ENCODE measurements at places on chromosomes 16 and 17. TPM values are rescaled to one million over a fixed set of nuclear protein-coding genes. Genes with fewer than 3 reads are reported as not detected.

GRCh38 chr17:4206962-4207361, 56.8 kb downstream of the ANKFY1 start:
- no peak for DNase-seq

DNA sequence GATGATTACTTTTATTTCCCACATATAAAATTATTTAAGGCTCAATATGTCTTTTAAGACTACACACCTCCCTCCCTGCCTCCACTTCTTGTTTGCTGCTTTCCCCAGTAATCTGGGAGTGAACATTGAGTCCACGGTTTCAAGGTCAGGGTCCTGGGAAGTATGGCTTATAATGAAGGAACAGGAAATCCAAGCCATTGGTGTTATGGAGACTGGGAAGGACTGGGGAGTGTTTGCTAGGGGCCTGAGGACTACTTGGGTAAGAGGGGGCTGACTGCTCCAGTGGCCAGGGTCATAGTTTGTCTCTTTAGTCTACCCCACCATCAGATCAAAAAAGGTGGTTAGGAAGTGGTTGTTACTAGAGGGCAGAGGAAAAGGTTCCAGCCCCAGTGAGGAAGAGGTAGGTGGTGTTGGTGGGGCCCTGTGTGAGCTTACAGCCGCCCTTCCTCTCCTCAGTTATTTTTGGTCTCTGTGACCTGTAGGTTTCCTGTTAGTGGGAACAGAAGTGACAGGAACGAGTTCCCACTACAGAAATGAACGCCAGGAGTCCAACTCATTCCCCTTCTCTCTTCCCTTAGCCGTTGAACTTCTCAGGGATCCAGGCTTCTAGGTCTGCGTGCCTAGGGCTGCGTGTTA, 742 bp upstream of the SLC16A13 start:
- no peak for DNase-seq

- no peak for DNase-seq
Measured at GRCh38 chr16:14356064-14356463, 274.0 kb downstream of the PARN start.

GRCh38 chr17:56943505-56944125, 17.2 kb downstream of the COIL start:
- no peak for DNase-seq

GRCh38 chr16:2471016-2471652, at the start of gene NTN3:
Gene NTN3 (plus strand): TSS chr16:2471297. CDS start chr16:2471702, 405 bp downstream.
- DNase-seq, result no peak

GRCh38 chr17:81009136-81009535, 17.5 kb downstream of the CHMP6 start:
- peak; percentile 18 for DNase-seq

DNA sequence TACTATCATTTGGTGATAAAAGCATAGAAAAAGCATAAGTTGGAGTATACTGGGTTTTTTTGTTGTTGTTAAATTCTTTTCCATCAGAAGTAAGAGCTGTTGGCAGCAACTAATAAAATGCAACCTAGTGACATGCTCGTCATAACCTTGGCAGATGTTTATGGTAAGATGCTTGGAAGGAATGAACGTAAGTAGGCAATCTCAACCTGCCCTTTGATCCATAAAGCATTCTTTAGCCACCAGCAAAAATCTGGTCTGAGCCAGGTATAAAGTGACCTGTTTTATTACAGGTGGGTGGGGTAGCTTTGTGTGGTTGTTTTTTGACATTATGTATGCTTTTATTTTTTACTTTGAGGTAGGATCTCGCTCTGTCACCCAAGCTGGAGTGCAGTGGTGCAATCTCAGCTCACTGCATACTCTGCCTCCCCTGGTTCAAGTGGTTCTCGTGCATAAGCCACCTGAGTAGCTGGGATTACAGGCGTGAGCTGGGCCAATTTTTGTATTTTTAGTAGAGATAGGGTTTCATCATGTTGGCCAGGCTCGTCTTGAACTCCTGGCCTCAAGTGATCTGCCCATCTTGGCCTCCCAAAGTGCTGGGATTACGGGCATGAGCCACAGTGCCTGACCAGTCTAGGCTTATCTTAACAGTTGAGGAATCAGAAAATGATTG, 22.0 kb downstream of the WSB1 start:
- no peak for DNase-seq

GRCh38 chr16:57720142-57720575, 15.4 kb upstream of the KATNB1 start:
- DNase-seq, result peak; percentile 47

DNA sequence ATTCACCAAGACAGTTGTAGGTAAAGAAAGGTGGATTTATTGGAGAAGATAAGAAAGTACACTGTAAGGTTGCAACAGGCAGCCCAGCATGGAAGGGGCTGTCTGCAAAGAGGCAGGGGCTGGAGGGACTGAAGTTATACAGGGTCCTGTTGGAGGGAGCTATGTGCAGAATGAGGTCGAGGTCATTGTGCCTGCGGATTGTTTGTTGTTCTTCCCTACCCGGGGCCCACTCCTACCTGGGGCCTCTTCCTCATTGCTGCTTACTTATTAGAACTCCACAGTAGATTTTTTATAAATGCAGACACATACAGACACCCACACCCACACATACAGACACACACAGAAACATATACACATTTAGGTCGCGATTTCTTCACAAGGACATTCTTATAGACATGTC, 466.2 kb downstream of the MAF start:
- DNase-seq, result no peak

- no peak for DNase-seq
Measured at GRCh38 chr17:82320956-82321927, 3.8 kb upstream of the CD7 start.

- no peak for DNase-seq
Measured at GRCh38 chr16:55510185-55510805, 1.4 kb downstream of the LPCAT2 start.

DNA sequence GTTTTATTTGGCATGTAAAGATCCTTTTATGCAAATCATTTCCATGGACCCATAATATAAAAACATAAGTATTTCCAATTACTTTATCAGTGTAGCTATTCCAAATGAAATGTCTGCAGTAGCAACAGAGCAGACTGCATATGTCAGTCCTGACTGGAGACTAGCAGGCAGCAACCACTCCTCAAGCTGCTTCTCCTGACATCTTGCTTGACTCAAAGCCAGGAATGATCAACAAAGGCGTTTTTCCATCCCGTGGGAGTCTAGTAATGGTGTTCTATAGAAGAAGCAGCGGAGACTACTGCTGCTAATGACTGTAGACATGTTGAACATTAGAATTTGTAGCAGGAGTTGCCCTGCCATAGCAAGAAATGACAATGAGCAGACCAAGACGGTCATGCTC, 73.2 kb upstream of the AKTIP start:
- no peak for DNase-seq

DNA sequence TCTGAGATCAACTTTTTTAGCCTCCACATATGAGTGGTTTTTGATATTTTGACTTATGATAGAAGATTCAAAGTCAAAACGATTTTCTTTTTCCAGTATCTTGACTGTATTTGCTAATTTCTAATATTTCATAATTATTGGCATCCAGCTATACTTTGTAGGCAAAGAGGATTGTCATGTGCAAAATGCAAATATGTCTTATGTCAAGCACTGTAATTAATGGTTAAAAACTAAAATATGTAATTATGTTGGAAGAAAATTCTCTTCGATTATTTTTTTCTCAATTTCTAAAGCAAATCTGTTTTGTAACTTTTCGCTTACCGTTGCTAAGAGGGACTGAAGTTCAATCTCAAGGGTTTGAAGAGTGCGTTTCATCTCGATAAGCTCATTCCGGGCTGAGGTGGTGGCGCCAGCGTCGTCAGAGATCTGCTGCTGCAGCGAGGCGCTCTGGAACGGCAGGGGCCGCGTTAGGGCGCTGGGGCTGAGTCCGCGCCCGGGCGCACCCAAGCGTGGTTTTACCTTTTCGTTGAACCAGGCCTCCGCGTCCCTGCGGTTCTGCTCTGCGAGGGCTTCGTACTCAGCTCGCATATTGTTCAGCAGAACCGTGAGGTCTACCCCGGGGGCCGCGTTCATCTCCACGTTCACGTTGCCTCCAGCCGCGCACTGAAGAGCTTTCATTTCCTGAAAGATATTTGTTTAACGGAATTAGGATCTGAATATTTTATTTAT, 3.0 kb downstream of the KRT27 start:
- no peak for DNase-seq

DNA sequence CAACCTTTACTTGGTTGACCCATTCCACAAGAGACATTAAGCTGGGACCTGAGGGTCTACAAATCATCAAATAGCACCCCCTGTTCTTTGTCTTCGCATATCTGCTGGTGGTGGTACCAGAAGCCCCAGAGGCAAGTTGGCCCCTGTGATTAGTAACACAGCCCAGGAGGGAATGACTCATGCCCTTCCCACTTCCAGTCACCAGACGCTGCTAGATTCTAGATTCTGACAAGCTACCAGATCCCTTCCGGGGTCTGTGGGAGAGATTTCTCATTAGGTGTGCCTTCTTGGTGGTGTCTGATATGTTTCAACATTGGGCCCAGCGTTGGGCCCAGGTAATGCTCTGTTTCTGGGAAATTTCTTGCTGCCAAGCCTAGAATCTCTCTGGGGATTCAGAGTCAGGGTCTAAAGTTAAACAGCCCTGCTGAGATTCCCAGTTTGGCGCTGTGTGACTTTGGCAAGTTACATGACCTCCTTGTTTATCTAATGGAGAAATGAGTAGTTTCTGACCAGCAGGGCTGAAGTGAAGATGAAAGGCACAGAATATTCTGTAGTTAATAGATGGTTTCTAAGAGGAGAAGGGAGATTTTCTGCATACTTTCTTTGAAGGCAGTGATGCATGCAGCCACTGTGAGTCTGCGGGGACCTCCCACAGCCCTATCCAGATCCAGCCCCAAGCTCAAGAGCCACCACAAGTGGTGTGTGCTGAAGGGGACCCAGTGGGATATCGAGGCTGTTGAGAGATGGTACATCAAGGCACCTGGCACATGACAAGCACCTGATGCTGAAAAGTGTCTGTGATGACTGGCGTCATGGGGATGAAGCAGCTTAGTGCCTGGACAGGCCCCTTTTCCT, 3.9 kb downstream of the TRPV2 start:
- DNase-seq, result no peak

- no peak for DNase-seq
Measured at GRCh38 chr16:2250652-2251295, 613 bp downstream of the ECI1 start.

DNA sequence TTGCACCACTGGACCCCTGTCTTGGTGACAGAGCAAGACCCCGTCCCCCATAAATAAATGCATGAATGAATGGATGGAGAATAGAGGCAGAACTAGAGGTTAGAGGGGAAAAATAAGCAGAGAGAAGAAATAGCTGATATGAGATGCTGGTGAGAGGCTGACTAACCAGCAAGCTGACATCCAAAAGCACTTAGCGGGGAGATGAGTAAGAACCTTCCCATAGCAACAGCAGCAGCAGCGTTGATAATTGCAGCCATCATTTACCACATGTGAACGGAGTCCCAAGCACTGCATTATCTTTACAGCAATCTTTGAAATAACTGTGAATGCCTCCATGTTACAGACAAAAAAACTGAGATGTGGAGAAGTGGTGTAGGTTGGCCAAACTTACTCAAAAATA, 777.3 kb upstream of the EEF2KMT start:
- no peak for DNase-seq

DNA sequence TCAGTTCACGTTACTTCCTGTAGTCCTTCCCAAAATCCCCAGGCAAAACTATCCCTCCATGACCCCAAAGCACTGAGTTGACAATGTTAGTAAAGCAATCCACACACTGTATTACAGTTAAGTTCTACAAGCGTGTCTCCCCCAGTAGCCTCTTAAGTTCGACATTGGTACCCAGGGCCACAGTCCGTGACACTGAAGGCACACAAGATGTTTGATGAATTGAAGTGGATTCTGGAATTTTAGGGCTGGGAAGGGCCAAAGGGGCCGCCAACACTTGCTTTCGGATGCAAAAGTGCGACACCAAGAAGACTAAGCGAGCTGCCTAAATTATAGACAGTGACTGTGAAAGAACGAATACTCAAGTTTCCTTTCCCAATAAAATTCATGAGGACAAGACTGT, 1.5 kb downstream of the VPS35 start:
- DNase-seq, result no peak

- DNase-seq, result peak; percentile 16
Measured at GRCh38 chr16:82567175-82567574, 59.6 kb upstream of the CDH13 start.

DNA sequence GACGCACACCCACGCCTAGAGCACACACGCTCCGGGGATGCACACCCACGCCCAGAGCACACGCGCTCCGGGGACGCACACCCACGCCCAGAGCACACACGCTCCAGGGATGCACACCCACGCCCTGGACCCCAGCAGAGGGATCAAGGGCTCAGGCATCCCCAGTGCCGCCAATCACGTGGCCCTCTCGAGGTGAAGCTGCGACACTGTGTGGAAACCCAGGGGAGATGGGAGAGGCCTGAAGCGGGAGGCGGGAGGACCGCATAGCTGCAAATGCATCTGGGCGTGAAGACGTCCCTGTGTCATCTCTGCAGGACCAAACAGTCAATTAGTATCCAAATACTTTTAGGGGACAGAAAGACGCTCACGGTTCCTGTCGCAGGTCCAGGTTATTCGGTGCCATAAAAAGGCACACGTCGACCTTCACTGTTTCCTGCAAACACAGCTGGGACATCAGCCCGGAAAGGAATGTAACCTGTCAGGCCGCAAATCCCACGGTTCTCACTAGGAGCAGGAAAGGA, 56.4 kb downstream of the TBC1D16 start:
- DNase-seq, result no peak

GRCh38 chr17:82931699-82932517, 92.1 kb upstream of the ZNF750 start:
- peak; percentile 83 for DNase-seq

GRCh38 chr16:88686439-88687253, at the start of gene SNAI3:
Gene SNAI3 (minus strand): TSS chr16:88686507. CDS start chr16:88686406, 101 bp downstream.
- peak; percentile 93 for DNase-seq

GRCh38 chr17:80455336-80455710, 21.1 kb downstream of the NPTX1 start:
- DNase-seq, result peak; percentile 77

DNA sequence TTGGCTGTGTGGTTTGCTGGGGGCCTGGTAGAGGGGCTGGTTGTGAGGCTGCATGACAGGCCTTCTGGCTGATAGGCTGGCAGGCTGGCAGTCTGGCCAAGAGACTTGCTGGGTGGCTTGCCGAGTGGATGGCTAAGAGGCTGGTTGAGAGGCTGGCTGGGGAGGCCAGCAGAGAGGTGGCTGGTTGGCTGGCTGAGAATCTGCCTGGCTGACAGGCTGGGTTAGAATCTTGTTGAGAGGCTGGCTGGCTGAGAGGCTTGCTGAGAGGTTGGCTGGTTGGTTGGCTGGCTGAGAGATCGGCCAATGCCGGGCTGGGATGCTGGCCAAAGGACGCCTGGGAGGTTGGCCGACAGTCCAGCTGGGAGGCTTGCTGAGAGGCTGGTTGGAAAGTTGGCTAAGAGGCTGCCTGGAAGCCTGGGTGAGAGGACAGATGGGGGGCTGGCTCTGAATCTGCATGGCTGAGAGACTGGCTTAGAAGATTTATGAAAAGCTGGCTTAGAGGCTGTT, 35.9 kb upstream of the ACSM2B start:
- peak; percentile 50 for DNase-seq

- DNase-seq, result no peak
Measured at GRCh38 chr17:44865931-44866330, 18.2 kb downstream of the HIGD1B start.

Gene PSMC5
- total RNA-seq, result 133 TPM

Gene CHD3
- total RNA-seq, result 14.3 TPM

Gene MYH8
- total RNA-seq, result not detected

Gene DNAH9
- not detected for total RNA-seq

Gene ZMYND15
- 0.35 TPM for total RNA-seq

Gene TMEM114
- total RNA-seq, result not detected

Gene CA4
- 12.4 TPM for total RNA-seq

Gene UNC45B
- 188 TPM for total RNA-seq
